Cortex of kidney (tissue), 1 donor: ENCODE measurements at places on chromosomes 1 and 21.

- no peak for DNase-seq
These were observed 60.3 kb downstream of the TBX19 start for GRCh38 chr1:168340781-168341482.

GRCh38 chr1:174398246-174398645 is 49.5 kb upstream of the GPR52 start:
- no peak for DNase-seq

DNA sequence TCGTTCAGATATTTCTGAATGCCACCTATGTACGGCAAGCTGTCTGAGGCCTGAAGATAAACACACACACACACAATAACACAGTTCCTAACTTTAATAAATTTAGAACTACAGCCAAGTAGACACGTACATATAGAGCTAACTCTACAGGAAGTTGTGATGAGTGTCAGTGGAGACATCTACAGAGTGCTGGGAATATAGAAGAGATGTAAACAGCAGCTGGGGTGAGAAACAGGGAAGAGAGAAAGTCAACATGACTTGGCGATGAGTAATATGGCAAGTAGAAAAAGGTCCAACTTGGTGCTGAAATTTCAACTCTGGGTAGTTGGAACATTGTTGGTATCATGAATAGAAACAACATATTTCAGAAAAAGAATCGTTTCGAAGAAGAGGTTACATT is 206.5 kb downstream of the ZP4 start:
- no peak for DNase-seq

GRCh38 chr1:185015631-185016030 is 29.7 kb upstream of the RNF2 start:
- no peak for DNase-seq
